CD4-positive, alpha-beta T cell (primary cell): ENCODE measurements at places on chromosomes 11 and 22.

DNA sequence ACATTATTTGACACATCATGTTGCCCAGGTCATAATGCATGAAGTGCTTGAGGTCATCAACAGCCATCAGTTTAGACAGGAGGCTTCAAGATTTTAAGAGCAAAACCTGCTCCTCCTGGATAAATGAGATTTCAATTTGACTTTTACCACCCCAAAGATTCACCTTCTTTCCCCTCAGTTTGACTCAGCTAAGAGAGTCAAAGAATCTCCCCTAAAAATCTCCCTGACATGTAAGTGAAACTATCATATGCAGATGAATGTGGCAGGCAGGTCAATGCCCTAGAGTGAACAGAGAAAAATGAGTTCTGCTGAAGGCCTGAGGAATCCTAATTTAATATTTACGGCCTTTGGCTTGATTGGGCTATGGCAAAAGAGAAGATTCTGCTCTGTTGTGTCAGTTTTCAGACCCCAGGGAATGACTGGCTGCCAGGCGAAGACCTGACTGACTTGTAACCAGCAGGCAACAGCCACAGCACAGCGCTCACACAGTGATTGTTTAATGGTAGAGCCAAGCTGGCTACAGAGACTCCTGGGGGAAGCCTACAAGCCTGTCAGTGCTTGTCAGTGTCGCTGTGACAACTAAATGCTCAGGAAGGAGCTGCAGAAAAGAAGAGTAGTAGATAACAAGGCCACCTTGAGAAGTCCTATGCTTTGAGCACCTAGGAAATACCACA, 491.2 kb upstream of the LRRC4C start:
- DNase-seq: no peak

- DNase-seq: no peak
Observed at GRCh38 chr22:40819599-40820140, 524 bp upstream of the SLC25A17 start.

DNA sequence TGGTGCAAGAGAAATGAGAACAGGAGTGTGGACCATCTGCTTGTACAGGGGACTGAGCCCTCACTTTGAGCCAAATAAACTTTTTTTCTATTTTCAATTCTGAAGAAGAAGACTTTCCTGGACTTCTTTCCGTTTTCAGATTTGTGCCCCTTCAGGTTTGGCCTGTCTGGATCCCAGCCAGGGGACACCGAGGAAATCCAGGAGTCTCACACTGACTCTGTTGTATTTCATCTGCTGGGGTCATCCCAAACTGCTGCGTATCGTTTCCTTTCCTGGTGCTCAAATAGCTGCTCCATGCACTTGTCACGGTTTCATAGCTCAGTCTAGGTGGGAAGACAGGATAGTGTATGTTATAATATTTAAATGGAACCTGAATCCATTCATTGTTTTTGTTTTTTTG, 51.7 kb downstream of the GGTLC2 start:
- no peak for DNase-seq

- DNase-seq: no peak
Observed at GRCh38 chr11:10309163-10310093, 4.6 kb downstream of the ADM start.

- DNase-seq: peak; percentile 60
Observed at GRCh38 chr11:43852057-43852636, 28.5 kb upstream of the ALKBH3 start.

DNA sequence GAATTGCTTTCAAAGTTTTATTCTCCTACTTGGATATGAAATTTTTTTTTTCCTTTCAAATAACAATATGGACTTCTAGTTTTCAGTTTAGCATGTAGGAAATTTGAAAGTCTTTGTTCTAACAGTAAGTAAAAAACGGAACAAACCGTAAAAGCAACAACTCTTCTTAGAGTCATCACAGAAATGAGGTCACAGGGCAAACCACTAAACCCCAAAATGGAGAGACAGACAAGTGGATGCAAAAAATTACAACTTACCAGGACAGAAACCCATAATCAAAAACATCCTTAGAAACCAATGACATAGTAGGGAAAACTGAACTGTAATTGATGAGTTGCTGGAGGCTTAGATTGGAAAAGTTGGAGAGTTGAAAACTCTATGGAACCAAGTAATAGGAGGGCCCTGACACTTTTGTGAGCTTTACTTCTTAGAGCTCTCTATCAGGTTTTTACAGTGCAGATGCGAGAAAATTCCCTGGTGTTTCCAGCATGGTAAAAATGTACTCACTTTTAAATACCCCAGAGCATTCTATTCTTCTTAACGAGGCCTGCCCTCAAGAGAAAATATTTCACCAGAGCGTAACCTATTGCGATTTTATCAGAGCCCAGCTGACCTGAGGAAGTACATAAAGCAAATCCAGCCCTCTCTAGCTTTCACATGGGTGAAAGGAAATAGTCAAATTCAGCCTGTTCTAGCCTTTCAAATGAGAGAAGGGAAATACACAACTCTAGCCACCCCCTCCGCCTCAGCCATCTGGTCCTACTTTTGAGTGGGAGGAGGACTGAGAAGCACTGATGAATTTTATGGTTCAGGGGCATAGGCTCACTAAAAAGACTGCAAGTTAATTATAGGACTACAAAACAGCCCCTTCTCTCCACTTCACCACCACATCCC, 39.1 kb downstream of the CASP12 start:
- no peak for DNase-seq

DNA sequence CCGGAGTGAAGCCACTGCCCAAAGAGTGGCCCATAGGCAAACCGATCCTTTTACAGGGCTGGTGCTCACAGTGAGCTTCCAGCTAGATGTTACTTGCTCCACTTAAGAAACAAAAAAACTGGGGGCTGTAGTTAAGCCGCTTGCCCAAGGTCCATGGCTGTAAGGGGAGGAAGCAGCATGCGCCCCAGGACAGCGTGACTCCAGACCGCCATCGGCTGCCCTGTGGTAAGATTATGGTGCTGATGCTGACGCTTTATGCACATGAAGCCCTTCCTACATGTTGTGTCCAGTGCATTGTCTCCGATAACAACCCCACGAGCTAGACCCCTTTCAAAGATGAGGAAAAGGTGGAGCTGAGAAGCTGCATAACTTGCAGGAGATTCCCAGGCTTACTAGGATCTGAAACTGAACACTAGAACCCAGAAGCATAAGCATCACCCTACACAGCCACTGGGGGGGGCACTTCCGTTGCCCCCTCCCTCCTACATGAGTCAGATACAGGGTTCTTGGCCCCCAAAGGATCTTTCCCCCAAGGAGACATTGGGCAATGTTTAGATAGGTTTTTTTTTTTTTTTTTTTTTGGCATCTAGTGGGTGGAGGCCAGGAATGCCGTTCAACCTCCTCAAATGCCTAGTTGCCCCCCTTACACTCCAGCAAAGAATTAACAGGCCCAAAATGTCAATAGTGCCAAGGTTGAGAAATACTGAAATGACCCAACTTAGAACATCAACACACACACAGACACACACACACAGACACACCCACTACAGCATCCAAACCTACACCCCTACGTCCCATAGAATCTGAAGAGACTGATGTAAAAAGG, 53.9 kb downstream of the MN1 start:
- DNase-seq: no peak

GRCh38 chr11:803770-804598, 1.0 kb downstream of the PIDD1 start:
- no peak for DNase-seq

DNA sequence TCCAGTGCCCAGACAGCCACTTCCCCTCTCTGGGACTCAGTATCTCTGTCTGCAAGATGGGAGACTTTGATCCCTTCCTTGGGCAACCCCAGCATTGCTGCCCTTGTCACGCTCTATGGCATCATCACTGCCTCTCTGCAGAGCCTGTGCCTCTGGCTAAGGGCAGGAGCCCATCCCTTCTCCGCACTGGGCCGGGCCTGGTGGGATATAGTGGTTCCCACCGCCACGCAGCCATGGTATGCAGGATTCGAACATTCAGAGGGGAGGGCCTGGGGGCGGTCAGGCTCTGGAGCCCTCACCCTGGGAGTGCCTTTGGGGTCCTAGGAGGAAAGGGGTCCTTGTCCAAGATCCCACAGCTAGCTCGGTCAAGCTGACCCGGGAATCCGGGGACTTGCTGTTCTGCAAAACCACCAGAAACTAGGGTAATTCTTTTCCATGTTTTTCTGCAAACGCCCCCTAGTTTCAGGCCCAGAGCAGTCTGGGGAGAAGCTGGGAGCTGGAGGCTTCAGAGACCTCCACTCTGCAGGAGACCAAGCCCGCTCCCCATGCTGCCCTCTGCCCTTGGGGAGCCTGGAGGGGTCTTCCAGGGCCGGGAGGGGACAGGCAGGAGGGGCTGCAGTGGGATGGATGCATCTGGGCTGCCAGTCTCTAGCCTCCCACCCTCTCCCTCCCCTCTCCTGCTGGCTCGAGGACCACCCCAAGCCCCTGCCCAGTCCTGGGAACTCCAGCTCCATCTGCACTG, 24.4 kb upstream of the CBX7 start:
- DNase-seq: no peak

DNA sequence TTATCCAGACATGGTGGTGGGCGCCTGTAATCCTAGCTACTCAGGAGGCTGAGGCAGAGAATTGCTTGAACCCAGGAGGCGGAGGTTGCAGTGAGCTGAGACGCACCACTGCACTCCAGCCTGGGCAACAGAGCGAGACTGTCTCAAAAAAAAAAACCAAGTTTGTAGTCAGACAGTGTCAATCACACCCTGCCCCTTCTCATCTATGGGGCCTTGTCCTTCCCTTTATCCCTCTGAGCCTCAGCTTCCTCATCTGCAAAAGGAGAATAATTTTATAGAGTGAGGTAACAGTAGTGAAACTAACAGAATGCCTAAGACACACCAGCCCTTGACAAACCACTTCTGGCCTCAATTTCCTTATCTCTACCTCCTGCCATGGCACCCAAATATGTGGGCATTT, 10.7 kb downstream of the BCL9L start:
- peak; percentile 44 for DNase-seq

DNA sequence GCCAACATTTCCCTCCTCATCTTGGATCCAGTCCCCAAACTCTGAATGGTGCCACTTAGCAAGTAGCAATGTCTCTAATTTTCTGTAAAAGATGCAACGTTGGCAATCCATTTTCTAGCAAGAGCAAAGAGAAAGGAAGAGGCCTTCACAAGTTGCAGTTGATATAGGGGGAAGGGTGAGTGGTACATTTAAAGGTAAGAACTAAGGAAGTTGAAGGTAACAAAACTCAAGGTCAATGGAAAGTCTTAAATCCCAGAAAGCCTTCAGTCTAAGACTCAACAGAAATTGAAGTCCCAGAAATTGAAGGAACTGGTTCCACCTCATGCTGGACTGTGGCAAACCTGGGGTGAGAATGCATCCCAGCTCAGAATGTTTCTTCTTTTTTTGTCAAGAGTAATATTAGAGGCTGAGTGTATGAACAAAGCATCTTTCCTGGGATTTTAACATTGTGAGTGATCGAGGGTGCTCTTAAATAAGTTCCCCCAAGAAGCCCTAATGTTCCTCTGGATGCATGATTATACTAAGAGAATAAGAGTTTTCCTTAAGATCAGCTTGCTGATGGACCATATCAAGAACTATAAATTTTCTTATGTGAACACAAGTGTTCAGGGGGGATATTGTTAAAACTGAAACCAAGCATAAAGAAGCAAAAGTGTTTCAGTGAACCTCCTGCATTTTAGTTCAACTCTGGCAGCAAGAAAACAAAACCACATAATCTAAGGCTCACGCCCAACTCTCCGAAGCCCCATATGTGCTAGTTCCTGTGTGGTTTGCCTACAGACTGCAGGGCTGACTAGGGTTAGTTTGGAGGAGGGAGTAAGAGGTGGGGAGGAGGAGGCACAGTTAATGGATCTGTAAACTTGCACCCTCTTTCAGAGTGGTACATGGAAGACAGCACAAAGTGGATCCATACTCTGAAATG, at the start of gene GRAP2:
GRAP2 (plus strand) TSS at position 779 of the 922 bp plus-strand sequence. CDS start 46,023 bp downstream, outside the sequence.
- DNase-seq: peak; percentile 79

DNA sequence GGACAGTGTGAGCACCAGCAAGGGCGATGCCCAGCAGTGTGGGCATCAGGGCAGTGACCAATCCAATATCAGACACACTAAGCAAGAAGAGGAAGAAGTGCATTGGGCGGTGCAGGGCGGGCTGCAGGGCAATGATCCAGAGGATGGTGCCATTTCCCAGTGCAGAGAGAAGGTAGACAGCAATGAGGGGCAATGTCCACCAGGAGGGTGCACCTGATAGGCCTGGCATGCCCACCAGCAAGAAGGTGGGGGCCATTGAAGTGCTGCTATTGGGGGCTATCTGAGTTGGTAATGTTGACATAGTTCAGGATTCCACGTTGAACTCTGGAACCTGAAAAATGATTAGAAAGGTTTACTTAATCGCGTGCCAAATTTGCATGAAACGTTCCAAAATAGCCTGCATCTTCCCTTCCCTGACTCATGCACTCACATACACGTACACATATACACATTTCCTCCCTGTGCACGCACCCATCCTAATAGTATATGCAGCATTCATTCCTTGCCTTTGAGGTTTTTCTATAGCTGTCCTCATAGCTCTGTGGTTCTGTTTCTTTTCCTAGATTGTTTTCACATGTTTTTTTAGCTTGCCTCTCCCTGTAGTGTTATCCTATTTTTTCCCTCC, at the start of gene OR51S1:
OR51S1 (minus strand) TSS at position 301 of the 625 bp plus-strand sequence; CDS start at position 301, 0 bp downstream.
- DNase-seq: no peak

DNA sequence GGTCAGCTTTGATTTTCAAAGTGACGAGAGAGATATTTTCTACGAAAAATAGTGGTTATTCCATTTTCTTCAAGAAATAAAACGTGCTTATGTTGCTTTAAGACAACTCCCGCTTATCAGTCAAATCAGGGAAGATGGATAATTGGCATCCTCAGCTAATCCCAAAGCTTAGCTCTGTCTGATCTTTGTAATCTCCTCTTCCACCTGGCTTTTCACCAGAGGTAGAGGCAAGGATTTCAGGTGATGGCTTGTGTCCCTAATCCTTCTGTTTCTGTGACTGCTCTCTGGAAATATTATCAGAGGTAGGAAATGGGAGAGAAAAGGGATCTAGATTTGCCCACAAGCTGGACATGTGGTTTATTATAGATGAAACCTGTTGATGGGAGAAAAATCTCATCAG, 78.9 kb downstream of the DBX1 start:
- no peak for DNase-seq

- peak; percentile 29 for DNase-seq
Observed at GRCh38 chr22:28799606-28800307, 612 bp downstream of the XBP1 start.

DNA sequence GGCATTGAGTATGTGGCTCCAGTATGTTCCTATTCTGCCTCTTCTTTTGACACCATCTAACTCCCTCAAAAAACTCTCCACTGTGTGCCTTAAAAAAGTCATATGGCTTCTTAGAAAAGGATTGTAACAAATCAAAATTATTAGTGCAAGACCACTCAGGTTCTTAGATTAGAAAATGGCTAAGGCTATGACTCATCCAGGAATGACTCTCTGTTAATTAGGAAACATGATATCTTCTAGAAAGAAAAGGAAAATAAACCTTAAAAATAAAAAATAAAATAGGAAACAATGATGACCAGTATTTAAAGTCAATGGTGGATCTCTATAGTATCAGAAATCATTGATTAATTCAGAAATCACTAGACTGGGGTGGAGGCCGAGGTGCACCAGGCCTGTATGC, 21.7 kb downstream of the SLC25A17 start:
- DNase-seq: no peak

DNA sequence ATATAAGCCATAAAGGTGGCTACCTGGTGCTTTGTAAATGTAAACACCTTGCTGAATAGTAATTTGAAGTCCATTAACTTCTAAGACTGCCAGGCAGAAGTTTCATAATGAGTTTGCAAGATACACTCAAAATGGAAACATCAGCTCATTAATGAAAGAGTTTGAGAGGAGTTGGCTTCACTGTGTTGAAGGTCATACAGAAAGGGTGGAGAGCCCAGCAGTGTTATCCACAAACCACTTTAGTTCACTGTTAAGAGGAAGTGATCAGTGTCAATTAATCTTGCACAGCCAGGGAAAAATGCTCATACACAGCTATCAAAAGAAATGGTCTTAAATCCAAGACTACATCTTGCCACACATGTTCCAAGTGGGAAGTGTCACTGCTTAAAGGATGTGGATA, 689.4 kb downstream of the JRKL start:
- DNase-seq: no peak
